GM06990 (cell line): ENCODE measurements at places on chromosomes 13 and 19.

GRCh38 chr13:75136151-75136550, 345.8 kb downstream of the TBC1D4 start:
- no peak for DNase-seq

GRCh38 chr19:7860714-7861618, 13.2 kb downstream of the PRR36 start:
- DNase-seq = no peak

DNA sequence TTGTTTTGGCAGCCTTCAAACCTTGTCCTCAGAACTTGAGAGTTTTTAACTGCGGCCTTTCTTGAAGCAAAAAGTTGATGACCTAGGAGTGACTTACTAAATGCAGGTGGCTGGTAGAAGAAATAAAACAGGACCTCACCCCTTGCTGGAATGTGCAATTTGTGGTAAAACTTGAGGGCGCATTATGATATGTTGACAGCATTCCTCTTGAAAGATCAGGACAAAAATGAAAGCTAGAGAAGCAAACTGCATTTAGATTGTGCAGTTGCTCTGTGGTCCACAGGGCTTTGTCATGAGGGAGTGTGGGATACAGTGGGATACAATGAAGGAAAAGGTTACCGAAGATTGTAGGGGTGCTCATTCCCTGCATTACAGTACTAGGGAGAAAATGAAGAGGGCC, 504.2 kb downstream of the GPC6 start:
- DNase-seq = no peak

- DNase-seq = no peak
These were observed 107.1 kb downstream of the DACH1 start for GRCh38 chr13:71759651-71760511.

- no peak for DNase-seq
These were observed 385.1 kb downstream of the IRS2 start for GRCh38 chr13:109401307-109401706.

DNA sequence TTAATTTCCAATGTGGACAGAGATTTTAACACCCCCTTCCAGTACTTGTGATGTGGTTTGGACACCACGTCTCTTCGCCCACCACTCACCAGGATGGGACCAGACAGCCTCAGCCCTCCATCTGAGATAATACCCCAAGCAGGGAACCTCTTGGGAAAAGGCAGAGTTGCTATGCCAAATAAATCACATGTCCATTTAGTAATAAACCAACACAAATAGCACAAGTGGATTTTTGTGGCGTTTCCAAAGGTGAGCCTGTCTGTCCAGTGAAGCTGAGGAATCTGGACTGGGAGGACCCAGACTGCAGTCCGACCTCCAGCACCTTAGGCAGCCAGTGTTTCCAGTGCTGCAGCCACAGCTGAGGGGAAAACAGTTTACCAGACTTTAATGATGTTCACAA, 34.1 kb upstream of the GAS6 start:
- DNase-seq = no peak

- peak; percentile 58 for DNase-seq
These were observed 943 bp downstream of the SLAIN1 start for GRCh38 chr13:77698201-77699058.

GRCh38 chr19:47094557-47095475, 18.8 kb downstream of the ZC3H4 start:
- DNase-seq = peak; percentile 54

- DNase-seq = peak; percentile 24
These were observed 1210.1 kb downstream of the DIAPH3 start for GRCh38 chr13:58953638-58954037.

DNA sequence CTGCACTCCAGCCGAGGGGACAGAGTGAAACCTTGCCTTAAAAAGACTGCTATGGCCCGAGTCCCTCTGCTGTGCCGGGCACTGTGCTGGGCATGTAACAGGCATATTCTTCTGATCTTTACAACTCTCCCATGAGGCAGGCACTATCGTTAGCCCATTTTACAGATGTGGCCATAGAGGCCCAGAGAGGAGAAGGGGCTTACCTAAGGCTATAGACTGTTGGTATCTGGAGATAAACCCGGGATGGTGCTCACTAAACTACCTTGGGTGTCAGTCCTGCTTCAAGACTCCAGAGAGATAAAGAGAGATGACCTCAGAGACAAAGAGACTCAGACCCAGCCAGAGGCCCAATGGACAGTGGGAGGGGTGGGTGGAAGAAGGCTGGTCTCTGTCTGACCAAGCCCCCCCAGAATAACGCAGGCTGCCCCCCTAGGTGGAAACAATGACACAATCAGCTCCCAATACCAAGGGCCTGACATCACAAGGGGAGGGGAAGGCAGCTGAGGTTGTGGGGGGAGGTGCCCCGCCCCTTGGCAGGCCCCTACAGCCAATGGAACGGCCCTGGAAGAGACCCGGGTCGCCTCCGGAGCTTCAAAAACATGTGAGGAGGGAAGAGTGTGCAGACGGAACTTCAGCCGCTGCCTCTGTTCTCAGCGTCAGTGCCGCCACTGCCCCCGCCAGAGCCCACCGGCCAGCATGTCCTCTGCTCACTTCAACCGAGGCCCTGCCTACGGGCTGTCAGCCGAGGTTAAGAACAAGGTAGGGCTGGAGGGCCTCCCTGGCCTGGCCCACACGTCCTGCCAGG, at the start of gene CNN1:
TSS of gene CNN1 (plus strand) at position 620 of the 805 bp plus-strand sequence. CDS start at position 697, 77 bp downstream.
- DNase-seq = no peak

DNA sequence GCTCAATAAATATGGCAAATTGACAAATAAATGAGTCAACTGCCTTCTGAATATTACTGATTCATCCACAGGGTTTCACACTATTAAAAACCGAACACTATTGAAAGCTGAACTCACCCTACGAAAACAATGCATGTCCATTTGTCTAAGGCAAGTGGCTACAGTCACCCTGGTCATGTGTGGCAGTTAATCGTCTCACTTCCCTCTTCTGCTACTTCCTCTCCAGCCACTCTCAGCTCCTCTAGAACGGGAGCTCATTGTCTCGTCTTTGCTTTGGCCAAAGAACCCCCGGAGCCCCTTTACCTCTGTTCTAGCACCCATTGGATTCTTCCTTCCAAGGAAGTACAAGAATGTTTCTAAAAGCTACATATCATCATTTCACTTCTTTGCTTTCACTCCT, 74.4 kb upstream of the ZNF599 start:
- DNase-seq = no peak

- no peak for DNase-seq
These were observed 762.1 kb upstream of the ARGLU1 start for GRCh38 chr13:107329991-107330390.

- no peak for DNase-seq
These were observed 21.0 kb downstream of the CLEC4M start for GRCh38 chr19:7783991-7784423.

- no peak for DNase-seq
These were observed 8.1 kb upstream of the PTBP1 start for GRCh38 chr19:788983-789700.

DNA sequence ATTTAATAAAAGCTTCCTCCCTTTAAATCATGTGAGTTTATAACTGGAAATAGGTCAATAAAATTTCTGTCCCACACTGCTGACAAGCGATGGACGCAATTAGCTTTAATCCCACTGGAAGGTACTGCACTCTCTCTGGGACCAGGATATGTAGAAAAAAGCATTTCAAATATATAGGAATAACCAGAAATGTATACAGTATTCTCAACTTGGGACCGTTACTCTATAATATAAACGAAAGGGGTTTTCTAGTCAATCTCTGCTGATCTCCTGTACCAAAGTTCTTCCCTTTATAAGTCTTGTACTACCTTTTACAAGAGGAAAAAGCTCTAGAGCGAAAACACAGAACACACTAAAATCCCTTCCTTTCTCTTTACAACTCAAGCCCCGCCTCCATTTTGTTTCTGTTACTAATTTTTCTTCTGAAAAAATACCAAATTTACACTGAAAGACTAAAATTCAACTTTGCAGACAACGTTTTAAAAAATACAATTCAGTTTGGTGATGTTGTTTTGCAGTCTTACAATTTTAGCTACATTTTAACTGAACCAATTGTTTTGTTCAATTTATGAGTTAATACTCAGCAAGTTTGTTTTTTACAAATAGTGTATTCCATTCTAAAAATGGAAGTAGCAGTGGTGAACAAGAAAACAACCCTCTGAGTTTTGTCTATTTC, 1.7 kb upstream of the USPL1 start:
- peak; percentile 26 for DNase-seq

DNA sequence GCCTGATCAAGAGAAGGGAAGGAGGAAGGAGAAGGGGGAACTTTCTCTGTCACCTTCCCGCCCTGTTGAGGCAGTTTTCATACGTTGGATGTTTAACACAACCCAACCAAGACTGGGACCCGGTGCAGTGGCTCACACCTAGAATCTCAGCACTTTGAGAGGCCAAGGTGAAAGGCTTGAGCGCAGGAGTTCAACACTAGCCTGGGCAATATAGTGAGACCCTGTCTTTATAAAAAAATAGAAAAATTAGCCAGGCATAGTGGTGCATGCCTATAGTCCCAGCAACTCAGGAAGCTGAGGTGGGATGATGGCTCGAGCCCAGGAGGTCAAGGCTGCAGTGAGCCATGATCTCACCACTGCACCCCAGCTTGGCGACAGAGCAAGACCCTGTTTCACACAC, 59.4 kb upstream of the PEG3 start:
- no peak for DNase-seq

DNA sequence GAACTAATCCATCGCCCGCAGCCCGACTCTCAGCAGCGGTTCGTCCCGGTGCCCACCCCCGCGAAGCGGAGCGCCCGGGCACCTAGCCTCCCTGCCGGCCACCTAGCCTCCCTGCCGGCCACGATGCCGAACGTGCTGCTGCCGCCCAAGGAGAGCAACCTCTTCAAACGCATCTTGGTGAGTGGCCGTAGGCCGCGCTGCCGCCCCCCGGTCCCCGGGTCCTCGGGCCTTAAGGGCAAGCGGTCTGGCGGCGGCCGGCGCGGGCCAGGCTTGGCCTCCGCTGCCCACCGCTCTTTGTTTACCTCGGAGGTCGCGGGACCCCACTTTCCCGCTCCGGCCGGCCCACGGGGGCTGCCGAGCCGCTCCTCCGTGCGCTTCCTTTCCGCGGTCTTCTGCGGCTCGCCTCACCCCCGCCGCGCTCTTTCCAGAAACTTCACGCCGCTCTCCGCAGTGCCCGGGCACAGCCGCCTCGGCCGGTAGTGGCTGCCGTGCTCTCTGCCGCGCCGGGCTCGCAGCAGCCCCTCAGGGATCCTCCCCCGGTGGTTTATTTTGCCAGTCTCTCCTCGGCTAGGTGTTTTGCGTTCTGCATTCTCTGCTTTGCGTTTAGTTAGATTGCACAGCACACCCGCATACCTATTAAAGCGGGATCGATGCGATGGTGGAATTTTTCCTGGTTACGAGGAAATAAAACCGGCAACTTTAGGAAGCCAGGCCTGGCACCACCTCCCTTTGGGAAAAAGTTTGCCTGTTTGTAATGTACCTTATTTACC, 524 bp downstream of the NAA16 start:
- DNase-seq = peak; percentile 72

- no peak for DNase-seq
These were observed 532.5 kb downstream of the DIAPH3 start for GRCh38 chr13:59631271-59631670.

DNA sequence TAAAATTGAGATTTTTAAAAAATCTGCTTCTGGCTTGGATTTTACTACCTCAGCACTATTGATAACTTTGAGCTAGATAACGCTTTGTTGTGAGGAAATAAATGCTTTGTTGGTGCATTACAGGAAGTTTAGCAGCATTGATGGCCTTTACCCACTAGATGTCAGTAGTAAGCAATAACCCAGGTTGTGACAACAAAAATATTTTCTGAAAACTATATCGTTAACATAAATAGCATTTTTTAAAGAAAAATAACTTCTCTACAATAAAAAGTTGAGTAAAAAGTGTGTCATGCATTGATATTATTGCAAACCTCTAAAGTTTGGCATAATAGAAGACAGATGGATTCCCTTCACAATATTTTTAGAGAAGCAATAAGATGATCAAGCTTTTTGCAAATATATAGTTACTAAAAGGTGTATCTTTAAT, 1246.5 kb downstream of the UQCRFS1 start:
- DNase-seq = no peak

DNA sequence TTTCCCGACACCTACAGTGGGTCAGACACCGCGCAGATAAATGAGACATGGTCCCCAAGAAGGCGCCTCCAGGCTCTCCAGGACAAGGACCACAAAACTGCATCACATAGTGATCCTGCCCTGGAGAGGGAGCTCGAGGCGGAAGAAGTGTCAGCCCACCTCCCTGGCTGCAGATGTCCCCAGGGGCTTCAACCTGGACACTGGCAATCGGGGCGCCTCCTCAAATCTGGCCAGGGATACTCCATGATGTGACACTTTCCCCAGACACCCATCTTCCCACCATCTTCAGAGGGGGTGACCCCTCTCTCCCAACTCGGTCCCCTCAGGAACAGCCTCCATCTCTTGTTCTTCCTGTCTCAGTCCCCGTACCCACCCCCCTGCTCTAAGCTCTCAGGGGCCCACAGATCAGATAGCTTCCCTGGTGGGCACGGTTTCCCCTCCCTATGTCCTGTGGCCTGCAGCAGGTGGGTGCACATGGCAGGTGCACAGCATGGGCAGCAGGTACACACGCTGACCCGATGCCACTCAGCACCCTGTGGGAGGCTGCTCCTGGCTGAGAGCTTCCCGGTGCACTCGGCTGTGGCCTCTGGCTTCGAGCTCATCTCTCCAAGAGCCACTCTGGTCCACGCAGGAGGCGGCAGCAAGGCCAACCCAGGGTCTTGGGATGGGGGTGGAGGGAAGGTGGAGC, 61.2 kb downstream of the PEPD start:
- DNase-seq = no peak

DNA sequence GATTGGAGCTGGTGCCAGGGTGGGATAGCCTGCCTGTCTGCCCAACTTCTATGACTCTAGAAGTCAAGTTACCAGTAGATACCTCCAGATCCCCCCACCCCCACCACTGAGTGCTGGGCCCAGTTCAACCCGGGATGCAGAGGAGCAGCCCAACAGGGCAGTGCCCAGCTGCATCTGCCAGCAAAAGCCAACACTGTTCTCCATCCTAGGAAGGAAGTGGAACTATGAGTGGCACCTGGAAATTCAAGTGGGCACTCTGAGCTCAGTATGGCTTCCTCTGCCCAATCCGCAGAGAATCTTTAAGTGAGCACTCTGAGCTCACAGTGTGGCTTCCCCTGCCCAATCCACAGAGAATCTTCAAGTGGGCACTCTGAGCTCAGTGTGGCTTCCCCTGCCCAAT, 14.2 kb downstream of the TUBGCP3 start:
- no peak for DNase-seq
